Suppressor macrophage (primary cell): ENCODE measurements at places on chromosomes 2 and 18.

DNA sequence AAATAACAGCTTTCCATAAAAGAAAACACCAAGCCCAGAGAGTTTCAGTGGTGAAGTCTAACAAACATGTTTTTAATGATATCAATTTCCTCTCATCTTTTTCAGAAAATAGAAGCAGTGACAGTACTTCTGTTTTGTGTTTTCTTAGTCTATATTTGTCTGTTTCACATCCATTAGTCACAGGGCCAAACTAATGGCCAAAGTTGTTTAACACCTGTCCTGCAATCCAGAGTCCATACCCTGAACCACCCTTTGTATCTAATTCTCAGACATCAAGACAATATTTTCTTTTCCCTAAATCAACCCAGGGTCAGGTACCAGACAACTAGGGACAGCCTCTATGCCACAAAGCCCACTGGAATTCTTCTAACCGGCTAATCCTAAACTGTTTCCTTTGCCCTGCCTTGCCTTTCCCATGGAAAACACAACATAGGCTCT lies 25.9 kb downstream of the TMSB10 start:
- no peak for DNase-seq

DNA sequence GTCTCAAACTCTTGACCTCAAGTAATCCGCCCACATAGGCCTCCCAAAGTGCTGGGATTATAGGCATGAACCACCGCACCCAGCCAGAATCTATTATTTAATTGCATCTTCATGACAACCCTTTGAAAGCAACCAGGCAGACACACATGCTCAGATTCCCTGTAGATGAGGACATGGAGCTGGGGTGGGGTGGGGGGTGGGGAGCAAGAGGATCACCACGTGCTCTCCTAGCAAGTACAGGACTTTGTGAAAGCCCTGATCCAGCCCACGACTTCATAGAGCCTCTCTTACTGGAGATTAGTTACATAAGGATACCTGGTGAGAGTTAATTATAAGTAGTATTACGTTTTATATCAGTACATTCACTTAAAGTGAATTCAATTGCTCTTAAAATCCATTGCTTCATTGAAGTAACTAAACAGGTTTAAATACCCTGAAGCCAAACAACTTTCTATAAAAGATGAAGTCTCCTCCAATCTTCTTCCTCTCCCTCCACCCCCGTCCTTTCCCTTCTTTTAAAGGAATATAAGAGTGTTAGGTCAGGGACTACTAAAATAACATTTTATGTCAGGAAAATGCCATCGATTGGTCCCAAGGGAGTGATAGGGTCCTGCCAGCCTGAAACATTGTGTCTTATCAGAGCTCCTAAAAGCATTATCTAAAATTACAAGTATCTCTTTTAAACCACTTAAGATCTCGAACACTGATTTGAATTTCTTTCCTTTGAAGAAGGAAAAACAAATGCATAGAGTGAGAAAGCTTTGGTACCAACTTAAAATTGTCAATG lies 123.9 kb downstream of the EPHA4 start:
- no peak for DNase-seq

DNA sequence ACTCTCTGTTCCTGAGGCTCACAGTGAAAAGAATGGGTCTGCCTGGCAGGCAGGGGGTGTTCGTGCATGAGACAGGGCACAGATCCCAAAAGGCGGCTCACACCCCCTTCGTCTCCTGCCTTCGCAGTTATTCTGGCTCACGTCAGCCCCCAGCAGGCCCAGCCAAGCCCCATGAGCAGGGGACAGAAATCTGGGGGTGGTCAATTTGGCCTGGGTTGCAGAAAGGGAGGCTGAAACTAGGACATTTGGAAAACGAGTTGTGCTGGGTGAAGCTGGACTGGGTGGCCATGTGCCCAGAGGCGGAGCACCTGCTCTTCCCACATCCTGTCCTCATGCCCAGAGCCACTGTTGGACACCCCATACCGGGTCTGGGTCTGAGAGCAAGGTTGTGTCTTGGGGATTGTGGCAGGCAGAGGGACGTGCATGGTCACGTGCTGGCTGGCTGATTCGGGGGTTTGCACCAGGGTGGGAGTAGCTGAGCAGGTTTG lies 99.0 kb upstream of the MCFD2 start:
- no peak for DNase-seq

DNA sequence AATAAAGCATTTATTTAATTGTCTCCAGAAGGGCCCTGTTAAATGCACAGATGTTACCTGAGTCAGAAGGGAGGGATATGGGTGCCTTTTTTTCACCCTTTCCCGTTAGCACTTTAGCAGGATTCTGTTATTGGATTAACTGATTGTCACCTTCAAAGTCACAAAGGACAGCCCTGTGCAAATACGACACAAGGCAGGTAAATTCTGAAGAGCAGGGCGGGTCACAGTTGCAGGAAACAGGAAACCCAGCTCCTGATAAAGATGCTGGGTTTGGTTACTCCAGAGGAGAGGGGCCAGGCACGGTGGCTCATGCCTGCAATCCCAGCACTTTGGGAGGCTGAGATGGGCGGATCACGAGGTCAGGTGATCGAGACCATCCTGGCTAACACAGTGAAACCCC lies 11.4 kb upstream of the PKDCC start:
- no peak for DNase-seq

GRCh38 chr2:26969077-26969844 lies 1.2 kb upstream of the MAPRE3 start:
- no peak for DNase-seq

DNA sequence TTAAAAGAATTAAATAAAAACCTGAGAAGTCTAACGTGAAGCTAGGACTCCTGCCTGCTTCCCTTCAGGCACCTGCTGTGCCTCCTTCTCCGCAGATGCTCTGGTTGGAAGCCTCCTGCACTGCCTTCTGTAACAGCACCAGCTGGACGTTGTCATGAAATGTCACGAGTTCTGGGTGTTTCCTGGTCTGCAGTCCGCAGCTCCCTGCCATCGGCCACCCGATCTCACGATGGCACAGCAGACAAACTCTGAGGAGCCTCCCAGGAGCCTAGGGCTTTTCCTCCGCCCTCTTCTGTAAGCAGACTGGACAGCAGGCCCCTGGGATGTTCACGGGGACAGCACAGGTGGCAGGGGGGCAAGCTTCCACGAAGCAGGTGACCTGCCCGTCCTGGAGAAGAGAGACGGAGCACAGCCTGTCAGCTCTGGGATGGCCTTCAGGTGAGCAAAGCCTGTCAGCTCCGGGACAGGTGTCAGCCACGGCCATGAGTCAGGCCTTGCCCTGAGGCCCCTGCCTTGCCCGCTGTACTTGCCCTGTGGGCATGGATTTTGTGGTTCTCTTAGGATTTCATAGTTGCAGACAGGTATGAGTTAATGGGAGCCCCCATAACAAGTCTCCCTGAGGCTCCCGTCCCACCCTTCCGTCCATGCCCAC lies 110.3 kb downstream of the PXDN start:
- DNase-seq: no peak

GRCh38 chr2:118670276-118670675 lies 177.2 kb downstream of the EN1 start:
- DNase-seq: no peak

- no peak for DNase-seq
Observed at GRCh38 chr2:100423631-100424030, 6.2 kb upstream of the CHST10 start.

GRCh38 chr2:166282154-166282553 lies 93.6 kb downstream of the SCN9A start:
- no peak for DNase-seq

DNA sequence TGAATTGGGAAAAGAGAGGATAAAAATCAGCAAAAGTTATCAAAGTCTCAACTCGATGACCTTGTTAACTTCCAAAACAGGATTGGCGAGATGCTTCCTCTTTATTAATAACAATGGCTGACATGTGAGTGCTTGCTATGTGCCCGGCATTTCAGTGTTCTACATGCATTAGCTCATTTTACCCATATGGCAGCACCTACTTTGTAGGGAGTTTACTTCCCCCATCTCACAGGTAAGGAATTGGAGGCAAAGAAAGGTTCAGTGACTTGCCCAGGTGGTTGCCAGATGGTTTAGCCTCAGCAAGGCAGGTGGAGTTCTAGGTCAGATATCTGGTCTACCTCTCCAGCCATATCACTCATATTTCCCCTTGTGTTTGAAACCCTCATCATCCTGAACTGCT lies 12.4 kb downstream of the TFCP2L1 start:
- no peak for DNase-seq
